Activated CD4-positive, alpha-beta T cell treated with anti-CD3 and anti-CD28 coated beads for 36 hours (primary cell): ENCODE measurements at places on chromosomes 16 and 17. TPM values are rescaled to one million over a fixed set of nuclear protein-coding genes. Genes with fewer than 3 reads are reported as not detected.

Gene IGSF6
- total RNA-seq, result 0.11 TPM

Gene PRSS21
- total RNA-seq, result 0.71 TPM

Gene ENPP7
- total RNA-seq, result not detected

Gene NGFR
- total RNA-seq, result 0.21 TPM

Gene PROCA1
- 4.0 TPM for total RNA-seq

Gene PYCARD
- total RNA-seq, result 5.7 TPM

Gene CCL16
- not detected for total RNA-seq

Gene PHOSPHO1
- total RNA-seq, result not detected

Gene UBE2I
- total RNA-seq, result 251 TPM

Gene MT2A
- 114 TPM for total RNA-seq

Gene SOX8
- 1.6 TPM for total RNA-seq
